Fibroblast of skin of left biceps (primary cell): ENCODE measurements at places on chromosomes 2 and 18.

DNA sequence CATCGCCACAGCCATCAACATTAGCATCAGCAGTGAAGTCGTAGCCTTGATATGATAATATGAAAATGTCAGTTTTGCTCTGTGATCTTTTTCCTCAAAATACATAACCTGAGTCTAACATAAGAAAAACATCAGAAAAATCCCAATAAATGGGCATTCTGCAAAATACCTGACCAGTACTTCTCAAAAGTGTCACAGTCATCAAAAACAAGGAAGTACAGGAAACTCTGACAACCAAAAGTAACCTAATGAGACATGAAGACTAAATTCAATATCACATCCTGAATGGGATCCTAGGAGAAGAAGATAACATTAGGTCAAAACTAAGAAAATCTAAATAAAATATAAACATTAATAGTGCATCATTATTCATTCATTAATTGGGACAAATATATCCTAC, 1731.0 kb downstream of the SUCLG1 start:
- no peak for DNase-seq

DNA sequence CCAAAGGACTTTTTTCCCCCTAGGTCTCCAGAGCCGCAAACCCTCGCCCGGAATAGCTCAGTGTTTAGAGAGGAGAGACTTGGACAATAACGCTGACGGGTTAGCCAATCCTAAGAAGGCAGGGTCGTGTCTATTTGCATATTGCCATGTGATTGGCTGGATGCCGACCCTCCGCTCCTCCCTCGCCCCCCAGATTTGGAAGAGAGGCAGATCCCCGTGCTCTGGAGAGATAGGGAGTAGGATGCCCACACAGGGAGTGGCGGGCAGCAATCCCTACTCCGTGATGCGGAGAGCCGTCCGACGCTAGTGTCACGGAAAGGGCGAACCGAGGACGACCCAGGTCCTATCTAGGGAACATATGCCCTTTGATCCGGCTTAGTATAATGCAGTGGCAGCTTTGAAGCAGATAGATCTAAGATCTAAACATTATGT, 1.4 kb downstream of the WNT6 start:
- peak; percentile 47 for DNase-seq

GRCh38 chr2:207149249-207150213, 16.2 kb downstream of the KLF7 start:
- no peak for DNase-seq

GRCh38 chr2:85064927-85065577, 68.1 kb upstream of the TCF7L1 start:
- no peak for DNase-seq

GRCh38 chr2:86243272-86243671, 44.0 kb downstream of the MRPL35 start:
- no peak for DNase-seq

DNA sequence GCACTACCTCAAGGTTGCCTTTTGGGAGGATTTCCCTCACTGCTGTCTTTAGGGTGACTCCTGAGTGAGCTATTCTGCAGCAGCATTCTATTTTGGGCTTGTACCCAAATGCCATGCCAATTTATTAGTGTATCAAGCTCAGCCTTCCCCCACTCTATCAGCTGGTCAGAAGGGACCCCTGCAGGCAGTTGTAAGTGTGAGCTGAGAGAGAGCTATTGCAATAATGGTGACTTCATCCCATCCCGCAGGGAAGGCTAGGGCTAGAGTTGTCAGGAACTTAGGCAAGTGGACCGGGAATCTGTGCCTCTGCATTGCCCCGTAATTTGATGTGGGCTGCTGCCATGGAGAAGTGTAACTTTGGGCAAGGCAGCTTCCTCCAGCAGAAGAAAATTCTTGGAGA, 1.8 kb upstream of the CRYGB start:
- no peak for DNase-seq

- DNase-seq = no peak
Measured at GRCh38 chr2:230942920-230943896, 18.2 kb upstream of the GPR55 start.

- DNase-seq = no peak
Measured at GRCh38 chr2:7852546-7852945, 829.3 kb upstream of the ID2 start.

GRCh38 chr2:178895171-178895570, 87.9 kb upstream of the TTN start:
- no peak for DNase-seq

DNA sequence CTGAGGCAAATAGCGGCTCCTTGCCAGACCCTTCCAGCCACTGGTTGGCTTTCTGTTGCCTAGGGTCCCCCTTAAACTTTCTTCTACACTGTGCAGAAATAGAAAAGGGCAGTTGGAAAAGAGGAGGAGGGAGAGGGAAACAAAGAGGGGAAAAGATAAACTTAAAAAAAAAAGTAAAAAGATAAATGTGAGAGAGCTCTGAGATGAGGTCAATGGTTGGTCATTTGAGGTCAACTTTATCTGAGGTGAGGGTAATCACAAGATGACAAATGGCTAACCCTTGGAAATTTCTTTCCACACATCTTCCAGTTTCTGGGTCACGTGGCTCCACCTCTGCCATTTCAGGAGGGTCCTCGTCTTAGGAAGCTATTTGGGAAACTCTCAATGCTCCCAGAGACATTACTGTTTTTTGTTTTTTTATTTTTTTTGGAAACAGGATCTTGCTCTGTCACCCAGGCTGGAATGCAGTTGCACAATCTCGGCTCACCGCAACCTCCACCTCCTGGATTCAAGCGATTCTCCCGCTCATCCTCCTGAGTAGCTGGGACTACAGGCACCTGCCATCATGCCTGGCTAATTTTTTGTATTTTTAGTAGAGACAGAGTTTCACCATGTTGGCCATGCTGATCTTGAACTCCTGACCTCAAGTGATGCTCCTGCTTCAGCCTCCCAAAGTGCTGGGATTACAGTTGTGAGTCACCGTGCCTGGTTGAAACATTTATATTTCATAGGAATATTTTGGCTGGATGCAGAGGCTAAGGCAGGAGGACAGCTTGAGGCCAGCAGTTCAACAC, 199.9 kb downstream of the TGIF1 start:
- DNase-seq = peak; percentile 39

- DNase-seq = no peak
Measured at GRCh38 chr18:36706134-36706881, 122.5 kb downstream of the TPGS2 start.

DNA sequence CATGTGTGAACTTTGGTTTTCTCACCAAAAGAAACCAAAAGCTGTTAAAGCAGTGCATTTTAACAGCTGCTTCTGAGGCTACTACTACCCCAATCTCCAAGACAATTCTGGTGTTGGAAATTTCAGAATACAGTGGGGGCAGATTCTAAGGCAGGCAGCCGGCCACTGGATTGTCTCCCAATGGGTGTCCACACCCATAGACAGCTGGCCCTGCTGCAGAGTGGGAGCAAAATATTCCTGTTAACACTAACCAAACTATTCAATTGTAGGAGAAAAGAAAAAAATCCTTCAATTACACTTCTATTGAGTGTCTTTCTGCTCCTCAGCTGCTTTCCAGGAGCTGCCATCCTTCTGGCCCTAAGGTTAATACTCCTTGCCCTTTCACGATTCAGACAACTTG, 223.7 kb downstream of the ALK start:
- DNase-seq = no peak

DNA sequence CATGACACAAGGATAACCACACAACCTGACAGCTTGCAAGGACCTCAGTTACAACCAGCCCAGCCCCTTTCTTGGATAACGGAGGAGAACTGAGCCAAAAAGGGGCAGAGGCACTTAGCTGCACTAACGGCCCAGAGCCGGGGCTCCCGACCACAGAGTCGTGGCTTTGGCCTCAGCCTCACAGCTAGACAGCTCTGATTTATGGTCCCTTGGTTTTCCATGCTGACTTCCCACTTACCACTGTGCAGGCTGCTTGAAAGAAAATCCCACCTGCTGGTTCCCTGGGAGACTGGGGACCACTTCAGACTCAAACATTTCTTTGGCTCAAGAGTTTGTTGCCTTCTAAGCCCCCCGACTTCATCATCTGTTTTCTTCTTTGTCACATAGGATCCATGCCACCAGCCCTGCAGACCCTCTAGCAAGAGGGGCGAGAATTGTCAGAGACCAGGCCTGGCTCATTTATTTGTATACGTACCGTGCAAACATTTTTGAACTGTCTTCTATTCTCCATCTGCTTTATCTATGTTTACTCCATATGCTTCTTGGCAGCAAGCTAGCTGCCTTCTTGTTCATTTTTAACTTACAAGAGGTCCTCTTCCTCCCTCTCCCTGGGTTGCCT, 352.6 kb upstream of the MYT1L start:
- DNase-seq = no peak

DNA sequence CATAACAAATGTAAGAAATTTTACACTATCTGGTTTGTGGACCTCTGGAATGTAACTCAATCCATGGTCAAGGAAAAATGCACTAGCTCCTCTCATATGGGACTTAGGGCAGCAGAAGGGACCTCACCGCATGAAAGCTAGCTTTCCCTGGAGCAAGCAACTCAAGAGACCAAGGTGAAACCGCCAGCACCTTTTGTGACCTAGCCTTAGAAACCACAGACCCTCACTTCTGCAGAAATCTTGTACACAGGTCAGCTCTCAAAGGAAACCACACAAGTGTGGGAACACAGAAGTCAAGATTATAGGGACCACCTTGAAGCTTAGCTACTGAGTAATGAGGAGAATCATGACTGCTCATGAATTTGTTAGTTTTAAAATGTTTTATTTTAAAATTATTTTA, 222.5 kb downstream of the DLGAP1 start:
- no peak for DNase-seq

DNA sequence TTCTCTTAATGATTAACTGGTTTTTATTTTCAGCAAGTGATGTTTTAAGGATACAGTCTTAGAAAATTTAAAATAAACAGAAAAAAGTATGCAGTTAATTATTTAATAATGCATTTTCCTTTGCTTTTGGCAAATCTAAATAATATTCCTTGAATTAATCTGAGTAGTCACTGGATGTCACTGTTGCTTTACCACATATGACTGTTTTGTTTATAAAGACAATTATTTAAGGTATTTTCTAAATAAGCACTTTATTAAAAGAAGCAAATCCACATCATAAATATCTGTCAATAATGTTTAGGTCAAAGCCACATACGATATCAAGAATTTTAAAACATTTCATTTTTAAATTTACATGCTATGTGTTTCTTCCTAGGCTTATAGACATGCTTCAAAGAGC, 40.6 kb upstream of the TFPI start:
- no peak for DNase-seq

- DNase-seq = no peak
Measured at GRCh38 chr2:40428439-40428838, 23.5 kb downstream of the SLC8A1 start.

- DNase-seq = no peak
Measured at GRCh38 chr2:26711457-26712161, 19.1 kb downstream of the KCNK3 start.

GRCh38 chr2:100208141-100208770, 65.9 kb upstream of the AFF3 start:
- no peak for DNase-seq

GRCh38 chr2:158213773-158214172, 112.1 kb downstream of the UPP2 start:
- no peak for DNase-seq

- peak; percentile 45 for DNase-seq
Measured at GRCh38 chr18:10420561-10421352, 33.7 kb upstream of the APCDD1 start.

- no peak for DNase-seq
Measured at GRCh38 chr2:149611100-149611820, 23.7 kb upstream of the MMADHC start.

DNA sequence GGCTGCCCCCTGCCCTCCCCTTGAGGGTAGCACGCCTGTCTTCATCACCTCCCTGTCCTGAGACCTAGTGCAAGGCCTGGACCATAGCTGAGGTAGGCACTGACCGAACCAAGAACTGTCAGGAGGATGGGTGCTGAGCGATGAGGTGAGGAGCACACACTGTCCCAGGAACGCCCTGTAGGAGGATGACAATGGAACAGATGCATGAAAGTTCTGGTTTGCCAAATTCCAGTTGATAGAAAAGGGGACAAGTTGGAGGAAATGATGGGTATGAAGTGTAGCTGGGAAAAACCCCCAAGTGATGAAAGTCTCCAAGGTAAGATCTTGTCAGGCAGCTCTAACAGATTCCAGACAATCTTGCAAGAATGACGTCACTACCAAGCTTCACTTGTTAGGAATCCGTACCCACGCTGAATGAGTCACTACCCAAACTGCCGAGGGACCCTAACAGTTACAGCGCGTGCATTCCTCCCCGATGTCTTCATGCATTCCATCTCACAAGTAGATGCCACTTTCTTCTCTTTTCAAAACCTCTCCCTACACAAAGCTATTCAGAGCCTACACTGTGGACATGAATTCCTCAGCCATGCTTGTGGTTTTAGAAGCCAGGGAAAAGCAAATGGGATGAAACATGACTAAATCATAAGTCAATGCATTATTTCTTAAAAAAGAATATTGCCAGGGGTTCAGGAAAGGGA, 27.6 kb downstream of the MRPL33 start:
- peak; percentile 100 for DNase-seq

GRCh38 chr2:21710031-21710430, 586.3 kb downstream of the TDRD15 start:
- no peak for DNase-seq

DNA sequence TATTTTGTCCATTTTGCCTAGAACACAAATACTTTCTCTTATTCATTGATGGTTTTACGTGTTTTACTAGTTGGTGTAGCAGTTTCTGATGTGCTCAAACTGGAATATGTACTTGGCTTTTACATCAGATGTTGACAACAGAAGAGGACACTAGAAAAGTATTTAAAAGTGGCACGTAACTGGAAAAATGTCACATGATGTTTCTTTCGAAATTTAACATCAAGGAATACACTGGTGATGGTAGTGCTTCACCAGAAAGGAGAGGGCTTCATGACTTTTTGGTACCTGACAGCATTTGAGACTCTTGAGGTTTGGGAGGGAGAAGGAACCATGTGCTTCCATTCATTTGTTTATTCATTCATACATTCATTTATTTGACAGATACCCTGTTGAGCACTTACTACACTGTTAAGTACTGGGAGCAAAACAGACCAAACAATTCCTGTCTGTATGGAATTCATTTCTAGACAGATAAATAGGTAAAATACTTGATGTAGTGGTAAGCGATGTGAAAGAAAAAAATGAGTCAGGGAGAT, 1.5 kb downstream of the GIGYF2 start:
- DNase-seq = no peak

GRCh38 chr2:23859983-23860382, 66.9 kb downstream of the ATAD2B start:
- no peak for DNase-seq
